CD4-positive, alpha-beta T cell treated with Interleukin-21 for 1 hour (primary cell): ENCODE measurements at places on chromosomes 1 and 21.

DNA sequence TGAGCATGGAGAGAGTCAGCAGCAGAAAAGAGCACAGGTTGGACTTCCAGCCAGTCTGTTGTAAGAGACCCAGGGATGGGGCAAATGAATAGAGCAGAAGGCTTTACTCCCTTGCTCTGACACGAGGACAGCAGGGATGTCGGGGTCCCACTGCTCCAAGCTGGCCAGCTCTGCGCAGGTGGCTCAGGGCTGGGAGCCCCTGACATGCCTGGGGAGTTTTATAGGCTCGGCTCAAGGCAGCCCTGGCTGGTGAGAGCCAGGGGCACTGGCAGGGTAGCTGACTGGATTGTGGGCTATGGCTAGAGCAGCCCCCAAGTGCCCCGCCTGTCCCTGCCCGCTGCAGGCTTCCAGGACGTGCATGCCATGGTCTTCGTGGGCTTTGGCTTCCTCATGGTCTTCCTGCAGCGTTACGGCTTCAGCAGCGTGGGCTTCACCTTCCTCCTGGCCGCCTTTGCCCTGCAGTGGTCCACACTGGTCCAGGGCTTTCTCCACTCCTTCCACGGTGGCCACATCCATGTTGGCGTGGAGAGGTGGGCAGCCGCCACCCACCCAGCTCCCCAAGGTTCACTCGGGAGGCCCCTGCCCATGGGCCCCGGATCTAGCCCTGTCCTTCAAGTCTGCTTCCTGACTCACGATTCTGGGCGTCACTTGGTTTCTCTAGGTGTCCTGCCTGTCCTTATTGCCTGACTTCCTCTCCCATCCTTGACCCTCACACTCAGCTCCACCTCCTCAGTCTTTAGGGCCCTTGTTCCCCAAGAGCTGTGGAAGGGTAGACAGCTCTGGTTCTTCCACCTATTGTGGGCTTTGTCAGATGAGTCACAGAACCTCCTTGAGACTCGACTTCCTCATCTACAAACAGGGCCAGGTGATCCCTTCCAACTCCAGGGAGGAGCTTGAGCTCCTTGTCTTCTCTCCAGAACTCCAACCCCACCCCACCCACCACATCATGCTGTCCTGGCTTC lies 8.2 kb downstream of the RHBG start:
- no peak for DNase-seq

DNA sequence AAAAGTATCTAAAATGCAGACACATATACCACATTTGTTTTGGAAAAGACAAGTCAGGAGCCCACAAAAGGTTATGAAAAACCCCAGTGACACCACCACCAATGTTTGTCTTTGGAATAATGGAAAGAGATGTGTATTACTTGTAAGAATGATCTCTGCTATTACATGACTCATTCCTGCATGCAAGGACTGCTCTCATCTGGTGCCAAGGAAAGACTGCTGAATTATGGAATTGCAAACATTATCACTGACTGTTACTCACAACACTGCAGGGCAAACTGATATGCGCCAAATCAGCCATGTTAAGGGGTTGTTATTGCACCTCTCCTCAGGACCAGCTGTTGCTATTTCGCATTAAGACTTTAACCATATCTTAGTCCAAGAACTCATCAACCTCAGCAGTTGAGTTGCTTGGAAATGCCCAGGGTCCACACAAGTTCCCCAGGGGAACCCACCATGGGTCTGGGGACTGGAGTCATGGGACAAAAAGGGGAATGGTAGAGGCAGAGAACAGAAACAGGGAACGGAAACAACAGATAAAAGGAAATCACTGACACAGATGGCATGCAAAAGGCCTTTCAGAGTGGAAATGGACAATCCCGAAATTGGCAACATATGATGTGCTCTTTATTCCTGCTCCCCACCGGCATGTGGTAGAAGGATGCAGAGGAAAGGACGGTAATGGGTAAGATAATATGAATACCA lies 34.4 kb downstream of the CAPZB start:
- no peak for DNase-seq

DNA sequence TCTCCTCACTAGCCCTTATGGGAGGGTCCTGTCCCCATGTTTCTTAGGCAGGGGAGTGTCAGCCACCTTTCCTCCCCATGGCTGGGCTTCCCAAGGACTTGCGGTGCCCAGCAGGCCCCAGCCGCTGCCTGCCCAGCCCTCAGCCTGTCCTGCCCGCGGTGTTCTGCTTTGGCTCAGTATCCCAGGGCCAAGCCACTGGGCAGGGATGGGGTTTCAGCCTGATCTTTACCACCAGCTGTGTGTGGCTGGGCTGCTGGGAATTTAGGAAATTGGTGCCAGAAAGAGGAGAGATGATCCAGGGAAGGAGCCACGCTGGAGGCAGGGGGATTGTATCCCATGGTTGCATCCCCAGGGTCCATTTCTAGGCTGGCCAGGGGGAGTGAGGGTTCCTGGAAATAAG lies 6.9 kb upstream of the IGFN1 start:
- DNase-seq: no peak

- peak; percentile 82 for DNase-seq
Measured at GRCh38 chr1:84620720-84621313, 46.6 kb upstream of the CTBS start.

DNA sequence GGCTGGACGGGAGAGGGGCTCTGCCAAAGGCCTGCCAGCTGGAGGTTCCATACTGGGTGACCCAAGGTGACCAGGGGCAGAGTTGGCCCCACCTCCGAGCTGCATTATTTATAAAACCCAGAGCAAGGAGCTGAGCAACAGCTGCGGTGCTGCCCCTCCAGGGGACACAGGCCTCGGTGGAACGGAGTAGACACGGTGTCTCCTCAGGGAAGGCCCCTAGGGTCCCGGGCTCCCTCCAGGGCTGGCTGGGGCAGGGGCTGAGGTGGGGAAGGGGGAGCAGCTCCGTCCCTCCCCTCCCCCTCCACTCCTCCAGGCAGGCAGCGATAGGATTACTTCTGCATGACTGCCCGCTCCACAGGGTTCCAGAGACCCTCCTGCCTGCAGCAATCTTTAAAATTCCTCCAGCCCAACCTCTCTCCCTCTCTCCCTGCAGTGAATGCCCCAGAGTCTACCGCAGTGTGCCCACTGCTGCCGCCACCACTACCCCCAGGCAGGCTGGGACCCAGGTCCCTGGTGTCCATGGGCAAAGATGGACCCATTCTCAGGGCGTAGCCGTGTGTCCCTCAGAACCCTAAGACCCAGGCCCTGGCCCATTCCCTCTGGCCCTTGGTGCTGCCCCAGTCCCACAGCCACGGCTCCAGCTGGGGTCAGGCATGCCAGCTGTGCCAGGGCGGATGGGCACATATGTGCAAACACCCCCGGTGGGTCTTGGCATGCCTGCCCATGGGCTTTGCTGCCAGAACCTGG lies 10.8 kb downstream of the AHDC1 start:
- DNase-seq: no peak

- no peak for DNase-seq
Measured at GRCh38 chr1:218783131-218783530, 390.5 kb upstream of the LYPLAL1 start.

- no peak for DNase-seq
Measured at GRCh38 chr1:201275253-201275666, 8.0 kb upstream of the PKP1 start.

DNA sequence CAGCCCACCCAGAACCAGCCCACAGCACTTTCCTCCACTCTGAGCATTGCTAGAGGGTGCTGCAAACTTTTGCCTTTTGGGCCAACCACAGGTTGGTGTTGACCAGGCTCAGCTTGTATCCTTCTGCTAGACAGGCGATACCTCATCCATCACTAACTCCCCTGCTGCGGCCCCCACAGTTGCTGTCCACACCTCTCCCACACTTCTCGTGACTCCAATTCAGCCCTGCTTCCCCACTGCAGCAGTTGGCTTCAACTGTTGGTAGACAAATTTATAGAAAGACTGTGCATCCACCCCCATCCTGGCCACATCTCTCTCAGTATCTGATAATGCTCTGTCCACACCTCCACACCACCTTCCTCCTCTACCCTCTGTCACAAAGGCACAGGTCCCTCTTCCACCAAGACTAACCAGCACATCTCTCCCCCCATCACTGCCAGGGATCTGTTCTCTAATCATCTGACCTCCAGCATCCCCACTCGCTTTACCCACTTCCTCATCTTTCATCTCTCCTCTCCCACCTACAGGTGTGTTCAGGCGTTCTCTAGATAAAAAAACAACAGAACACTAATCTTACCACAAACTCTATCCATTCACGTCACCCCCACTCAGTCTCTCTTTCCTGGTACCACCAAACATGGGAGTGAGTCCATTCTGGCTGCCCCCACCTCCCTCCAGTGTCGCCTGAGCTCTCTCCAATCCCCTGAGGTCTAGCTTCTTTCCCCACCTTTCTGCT lies 15.8 kb upstream of the SLC25A44 start:
- no peak for DNase-seq

DNA sequence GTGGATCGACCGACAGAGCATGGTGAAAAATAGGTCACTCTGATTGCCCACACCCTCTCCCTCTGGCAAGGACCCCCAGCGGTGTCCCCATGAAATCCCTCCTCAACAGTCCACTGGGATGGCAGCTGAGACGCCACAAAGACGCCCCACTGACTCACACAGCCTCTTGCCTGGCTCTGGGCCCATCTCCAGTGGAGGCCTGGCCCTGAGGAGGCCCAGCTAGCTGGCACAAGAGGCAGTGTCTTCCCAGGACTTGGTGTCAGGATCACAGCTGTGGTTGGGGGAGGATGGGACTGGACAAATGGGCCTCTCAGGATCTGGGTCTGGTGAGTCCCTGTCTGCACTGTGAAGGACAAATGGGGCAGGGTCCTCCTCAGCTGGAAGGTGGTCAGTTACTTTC lies 4.6 kb downstream of the ALX3 start:
- DNase-seq: no peak

DNA sequence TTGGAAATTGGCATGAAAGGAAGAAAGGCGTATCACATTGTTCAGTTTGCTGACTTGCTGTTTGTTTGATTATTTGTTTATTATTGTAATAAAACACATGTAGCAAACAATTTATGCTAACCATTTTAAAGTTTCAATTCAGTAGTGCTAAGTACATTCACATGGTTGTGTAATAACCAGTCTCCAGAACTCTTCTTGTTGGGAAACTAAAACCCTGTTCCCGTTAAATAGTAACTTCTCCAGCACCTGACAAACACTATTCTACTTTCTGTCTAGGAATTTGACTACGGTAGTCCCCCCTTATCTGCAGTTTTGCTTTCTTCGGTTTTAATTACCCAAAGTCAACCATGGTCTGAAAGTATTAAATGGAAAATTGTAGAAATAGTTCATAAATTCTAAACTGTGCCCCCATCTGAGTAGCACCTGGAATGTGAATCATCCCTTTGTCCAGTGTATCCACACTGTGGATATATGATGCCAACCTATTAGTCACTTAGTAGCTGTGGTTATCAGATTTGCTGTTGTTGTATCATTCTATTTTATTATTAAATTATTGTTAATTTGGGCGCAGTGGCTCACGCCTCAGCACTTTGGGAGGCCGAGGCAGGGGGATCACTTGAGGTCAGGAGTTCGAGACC lies 5.5 kb downstream of the MORC3 start:
- no peak for DNase-seq

DNA sequence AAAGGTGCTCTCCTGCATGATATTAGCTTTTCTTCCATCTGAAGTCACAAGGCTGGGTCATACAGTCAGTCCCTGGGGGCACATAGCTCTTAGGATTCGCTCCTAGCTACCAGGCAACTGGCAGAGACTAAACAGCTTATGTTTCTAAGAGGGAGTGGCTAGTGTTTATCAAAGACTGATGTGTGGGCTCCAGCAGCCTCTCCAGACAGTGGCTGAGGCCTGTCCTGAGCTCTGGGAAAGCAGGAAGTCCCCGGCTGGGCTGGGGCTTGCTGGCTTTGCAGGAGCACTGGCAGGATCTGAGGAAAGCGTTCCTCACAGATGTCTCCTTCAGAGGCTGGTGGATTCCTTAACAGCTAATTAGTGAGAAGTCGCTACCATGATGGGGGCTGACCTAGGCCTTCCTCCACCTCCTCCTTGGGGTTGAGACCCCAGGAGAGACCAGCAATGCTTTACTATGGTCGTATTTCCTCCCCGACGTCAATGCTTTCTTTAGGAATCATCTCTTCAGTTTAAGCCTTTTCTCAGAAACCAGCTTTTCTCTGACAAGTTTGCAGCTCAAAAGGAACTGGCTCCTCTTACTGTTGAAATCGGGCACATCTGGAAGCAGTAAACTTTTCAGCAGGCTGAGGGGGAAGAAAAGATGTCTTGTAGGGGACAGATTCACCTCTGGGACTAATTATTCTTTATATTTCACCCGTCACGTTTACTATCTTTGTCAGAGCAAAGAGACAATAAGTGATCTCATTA lies 33.5 kb upstream of the HHAT start:
- no peak for DNase-seq

- DNase-seq: no peak
Measured at GRCh38 chr1:100799548-100799947, 80.0 kb downstream of the VCAM1 start.

GRCh38 chr1:10835822-10836421 lies 39.5 kb upstream of the CASZ1 start:
- no peak for DNase-seq

DNA sequence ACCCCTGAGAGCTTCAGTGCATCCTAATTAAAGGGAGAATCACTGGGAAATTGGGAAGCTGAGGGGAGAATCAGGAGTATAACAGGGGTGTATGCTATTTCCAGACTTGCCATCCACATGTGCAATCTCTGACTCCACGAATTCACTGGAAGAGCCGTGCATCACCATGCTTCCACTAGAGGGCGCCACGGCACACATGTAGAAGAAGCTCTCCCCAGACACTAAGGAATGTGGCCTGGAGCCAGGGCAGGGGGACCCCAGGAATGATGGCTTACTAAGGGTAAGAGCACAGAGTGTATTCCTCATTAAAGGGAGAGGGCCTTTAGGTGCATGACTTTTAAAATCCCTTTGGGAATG lies 81.5 kb downstream of the ABCA4 start:
- DNase-seq: peak; percentile 37

GRCh38 chr1:82697965-82698364 lies 897.2 kb downstream of the ADGRL2 start:
- no peak for DNase-seq

DNA sequence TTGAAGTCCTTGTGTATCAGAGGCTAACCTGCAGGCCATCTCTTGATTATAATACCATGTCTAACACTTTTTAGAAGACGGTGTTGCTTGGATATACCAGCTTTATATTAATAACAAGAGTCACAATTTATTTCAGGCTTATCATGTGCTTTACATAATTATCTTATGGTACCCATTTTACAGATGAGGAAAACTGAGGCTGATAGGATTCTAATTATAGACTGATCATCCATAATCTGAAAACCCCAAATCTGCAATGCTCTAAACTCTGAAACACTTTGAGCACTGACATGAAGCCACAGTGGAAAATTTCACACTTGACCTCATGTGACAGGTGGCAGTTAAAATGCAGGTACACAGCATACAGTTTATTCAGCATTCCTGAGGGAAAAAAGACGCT lies 7.2 kb upstream of the RPL11 start:
- no peak for DNase-seq

GRCh38 chr1:223203694-223204093 lies 60.6 kb upstream of the TLR5 start:
- DNase-seq: no peak
